Frontal cortex (tissue), 4 donors: ENCODE measurements at places on chromosomes 5 and 9.

- DNase-seq: no peak
Measured at GRCh38 chr9:7103771-7104170, 346.0 kb downstream of the KDM4C start.

DNA sequence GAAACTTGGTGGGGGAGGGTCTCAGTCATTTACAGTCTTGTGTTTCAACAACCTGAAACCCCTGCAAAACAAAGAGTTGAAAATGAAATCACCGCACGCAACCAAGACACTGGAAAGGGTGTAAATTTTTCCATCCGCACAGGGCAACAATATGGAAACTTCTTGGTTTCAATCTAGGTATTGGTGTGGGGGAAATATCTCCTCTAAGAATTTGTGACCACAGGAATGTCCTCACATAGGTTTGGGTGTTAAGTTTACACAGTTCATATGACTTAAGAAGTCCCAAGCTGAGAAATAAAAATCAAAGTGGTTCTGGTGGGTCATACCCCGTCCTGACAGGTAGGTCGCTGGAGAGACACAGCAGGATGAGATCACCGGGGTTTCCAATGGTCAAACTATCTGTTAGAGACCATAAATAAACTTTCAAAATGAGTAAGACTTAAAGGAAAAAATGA is 51.9 kb upstream of the PIP5K1B start:
- DNase-seq: no peak

DNA sequence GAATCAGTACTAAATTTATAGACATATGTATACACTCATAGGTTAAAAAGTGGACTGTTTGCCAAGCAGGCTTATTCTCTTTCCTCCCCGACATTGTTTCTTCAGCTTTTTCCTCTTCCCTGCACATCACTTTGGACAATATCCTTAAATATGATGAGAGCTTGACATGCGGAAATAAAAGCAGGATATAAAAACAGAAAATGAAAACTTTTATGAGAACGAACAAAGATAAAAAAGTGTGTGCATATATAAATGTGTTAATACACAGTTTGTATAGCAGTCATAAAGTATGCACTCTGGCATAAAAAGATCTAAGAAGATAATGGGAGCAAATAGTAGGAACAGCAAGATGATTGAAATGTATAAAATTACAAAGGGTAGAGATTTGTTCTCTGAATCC is 86.4 kb upstream of the IFNE start:
- DNase-seq: no peak

GRCh38 chr9:4590430-4591122 is 71.5 kb upstream of the PLPP6 start:
- no peak for DNase-seq

DNA sequence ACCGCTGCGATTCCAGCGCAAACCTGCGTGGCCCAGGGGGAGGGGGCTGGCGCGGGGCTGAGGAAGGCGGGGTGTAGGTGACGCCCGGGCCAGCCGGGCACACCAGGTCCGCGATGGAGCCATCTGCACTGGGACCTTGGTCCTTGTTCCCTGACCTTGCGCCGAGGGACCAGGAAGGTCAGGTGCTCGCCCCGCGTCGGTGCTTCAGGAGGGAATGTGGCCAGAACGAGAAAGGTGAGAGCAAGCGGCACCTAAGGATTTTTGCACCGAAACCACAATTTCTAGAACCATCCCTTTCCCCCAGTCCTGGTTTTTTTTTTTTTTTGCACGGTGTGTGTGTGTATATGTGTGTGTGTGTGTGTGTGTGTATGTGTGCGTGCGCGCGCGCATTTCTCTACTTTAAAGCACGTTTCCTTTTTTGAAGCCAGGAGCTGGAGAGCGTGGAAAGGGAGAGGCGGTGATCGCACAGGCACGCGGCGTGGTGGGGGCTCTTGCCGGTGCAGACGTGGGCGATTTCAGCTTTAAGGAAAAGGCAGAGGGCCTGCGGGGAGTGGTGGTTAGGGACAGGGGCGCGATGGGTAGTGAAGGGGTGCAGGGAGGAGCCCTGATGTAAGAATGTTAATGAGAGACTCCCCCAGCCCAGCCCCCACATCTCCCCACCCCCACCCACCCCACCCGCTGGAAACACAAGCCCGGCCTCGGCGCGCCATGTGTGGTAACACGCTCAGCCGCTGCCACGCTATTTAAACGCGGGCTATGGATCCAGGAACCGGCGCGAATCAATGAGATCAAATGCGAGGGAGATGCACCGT is at the start of gene NPR3:
Gene NPR3, plus strand, starts transcription at position 772 of the 812 bp plus-strand sequence. CDS start 456 bp downstream, outside the sequence.
- DNase-seq: peak; percentile 24

DNA sequence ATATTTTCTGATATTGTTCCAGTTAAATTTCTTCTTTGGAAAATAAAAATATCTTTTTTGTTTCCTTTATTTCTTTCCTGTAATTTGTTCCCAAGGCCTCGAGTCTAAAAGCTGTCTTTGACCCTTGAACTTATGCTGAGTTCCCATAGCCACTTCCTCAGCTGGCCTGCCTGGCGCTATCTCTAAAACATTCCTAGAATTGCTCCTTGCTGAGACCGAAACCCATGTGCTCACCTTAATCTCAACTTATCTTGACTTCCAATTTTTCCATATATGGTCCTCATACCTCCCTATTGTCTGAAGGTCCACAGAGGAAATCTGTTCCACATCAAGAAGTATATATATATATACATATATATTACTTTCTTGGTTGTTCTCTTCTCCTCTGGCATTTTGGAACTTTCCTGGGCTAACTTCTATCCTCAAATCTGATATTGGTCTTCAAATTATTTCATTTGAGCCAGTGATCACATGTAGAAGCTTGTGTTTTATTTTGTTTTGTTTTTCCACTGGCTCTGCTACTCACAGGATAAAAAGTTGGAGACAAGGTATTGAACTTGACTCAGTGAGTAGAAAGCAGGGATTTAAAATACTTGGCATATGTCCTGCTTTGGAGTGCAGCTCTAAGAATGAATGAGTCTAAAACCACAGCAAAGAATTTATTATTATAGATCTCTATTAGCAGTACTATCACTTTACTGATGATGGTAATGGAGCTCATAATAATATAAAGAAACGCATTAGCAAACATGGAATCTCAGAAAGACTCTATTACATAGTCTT is 45.2 kb downstream of the ENC1 start:
- DNase-seq: no peak

- no peak for DNase-seq
Measured at GRCh38 chr5:119828541-119828940, 199.2 kb downstream of the FAM170A start.

- DNase-seq: no peak
Measured at GRCh38 chr5:148911386-148911785, 85.0 kb downstream of the ADRB2 start.

- no peak for DNase-seq
Measured at GRCh38 chr5:104241046-104241445, 678.5 kb upstream of the NUDT12 start.

DNA sequence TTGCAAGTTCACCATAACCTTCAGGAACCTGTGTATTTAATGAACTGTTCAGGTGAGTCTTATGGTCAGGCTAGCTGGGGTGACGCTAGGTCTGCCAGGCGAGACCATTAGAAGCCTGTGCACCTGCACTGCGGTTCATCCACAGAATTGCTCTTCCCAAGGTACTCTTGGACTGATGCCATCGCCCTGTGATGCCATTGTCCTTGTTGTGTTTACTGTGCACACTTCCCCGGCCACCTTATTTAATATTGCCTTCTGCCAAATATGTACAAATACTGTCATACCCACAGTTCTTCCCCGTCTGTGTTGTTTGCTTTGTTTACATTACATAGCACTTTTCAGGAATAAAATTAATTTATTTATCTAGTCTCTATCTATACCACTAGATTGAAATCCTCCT is 66.3 kb downstream of the RCL1 start:
- no peak for DNase-seq

GRCh38 chr5:171946000-171946781 is 60.2 kb downstream of the FBXW11 start:
- no peak for DNase-seq

DNA sequence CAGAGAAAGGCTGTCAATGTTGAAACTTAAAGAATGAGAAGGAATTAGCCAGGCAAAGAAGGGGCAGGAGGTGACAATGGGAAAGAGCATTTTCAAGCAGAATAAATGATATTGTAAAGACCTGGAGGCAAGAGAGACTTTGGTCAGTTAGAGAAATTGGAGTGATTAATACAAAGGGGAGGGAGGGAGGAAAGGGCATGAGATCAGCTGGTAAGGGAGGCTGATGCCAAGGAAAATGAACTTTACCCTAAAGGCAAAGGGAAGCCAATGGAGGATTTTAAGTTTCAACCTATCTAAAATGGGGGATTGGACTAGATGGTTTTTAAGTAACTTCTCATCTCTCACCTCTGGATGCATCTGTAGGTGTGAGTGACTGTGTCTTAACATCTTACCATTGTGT is 23.3 kb downstream of the C5 start:
- no peak for DNase-seq

GRCh38 chr5:30890377-30890776 is 303.1 kb upstream of the CDH6 start:
- no peak for DNase-seq

DNA sequence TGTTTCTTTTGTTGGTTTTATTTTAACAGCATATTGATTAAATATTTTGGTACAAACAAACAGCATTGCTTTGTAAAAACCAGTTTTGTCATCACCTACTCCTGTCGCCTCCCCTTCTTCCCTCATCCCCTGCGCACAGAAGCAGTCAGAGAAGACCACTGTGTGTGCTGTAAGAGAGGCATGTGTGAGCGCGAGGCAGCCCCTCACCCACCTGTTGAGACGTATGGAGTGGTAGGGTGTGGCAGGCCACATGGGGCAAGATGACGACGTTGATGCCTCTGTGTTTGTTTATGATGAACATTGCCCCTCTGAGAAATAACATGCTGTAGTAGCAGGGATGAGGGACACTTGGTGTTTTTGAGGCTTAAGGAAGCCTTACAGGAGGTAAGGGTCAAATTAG is 71.3 kb downstream of the GPR21 start:
- no peak for DNase-seq

- DNase-seq: no peak
Measured at GRCh38 chr5:169577951-169578350, 5.6 kb upstream of the SPDL1 start.

GRCh38 chr9:92864152-92864551 is 13.7 kb downstream of the ZNF484 start:
- no peak for DNase-seq

- DNase-seq: no peak
Measured at GRCh38 chr9:110537841-110538646, 41.5 kb downstream of the SVEP1 start.

- DNase-seq: no peak
Measured at GRCh38 chr5:133396814-133397213, 215.5 kb downstream of the FSTL4 start.

- no peak for DNase-seq
Measured at GRCh38 chr5:38257308-38258041, 884 bp upstream of the EGFLAM start.

GRCh38 chr5:135024956-135025729 is 8.9 kb downstream of the PITX1 start:
- peak; percentile 11 for DNase-seq

- DNase-seq: no peak
Measured at GRCh38 chr9:5580650-5581049, 48.3 kb upstream of the RIC1 start.

GRCh38 chr5:7010591-7010990 is 297.4 kb downstream of the TENT4A start:
- no peak for DNase-seq

DNA sequence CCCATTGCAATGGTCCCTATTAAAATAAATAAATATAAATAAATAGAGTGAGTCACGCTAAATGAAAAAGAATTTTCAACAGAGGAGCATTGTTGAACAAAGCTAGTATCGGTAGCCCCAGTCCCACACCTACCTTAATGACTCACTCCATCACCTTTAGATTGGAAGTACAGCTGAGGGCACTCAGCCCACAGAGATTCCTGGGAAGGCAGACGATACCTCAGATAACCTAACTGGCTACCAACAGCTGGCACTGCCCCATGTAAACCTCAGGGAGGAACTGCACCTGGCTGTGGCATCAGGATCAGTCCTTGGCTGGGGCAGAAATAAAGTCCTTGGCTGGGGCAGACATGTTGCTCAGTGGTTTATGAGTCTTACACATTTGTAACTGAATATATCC is 49.3 kb downstream of the SPRY4 start:
- no peak for DNase-seq

GRCh38 chr9:17528859-17529258 is 50.0 kb upstream of the SH3GL2 start:
- no peak for DNase-seq

DNA sequence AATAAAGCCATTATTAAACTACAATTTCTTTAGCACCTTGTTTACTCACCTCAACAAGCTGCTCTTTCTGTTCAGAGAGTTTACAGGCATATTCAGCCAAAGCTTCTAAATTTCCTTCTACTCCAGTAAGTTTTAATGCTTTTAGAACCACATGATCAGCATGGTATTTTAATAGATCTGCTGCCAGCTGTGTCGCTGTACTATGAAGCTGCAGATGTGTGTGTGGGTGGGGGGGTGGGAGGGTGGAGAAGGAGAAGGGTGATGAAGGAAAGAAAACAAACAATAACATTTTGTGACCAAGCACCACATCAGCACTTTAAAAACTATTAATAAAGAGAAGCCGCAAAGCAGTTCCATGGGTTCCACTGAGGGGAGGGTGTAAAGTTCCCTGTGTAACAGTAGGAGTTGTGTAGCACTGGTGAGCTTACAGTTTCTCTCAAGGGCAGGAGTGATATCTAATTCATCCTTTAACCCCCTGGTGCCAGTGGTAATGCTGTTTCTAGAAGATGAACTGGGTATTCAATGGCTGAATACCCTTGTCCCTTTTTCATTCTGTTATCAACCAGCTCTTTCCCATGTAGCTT is 38.5 kb downstream of the ABITRAM start:
- no peak for DNase-seq

DNA sequence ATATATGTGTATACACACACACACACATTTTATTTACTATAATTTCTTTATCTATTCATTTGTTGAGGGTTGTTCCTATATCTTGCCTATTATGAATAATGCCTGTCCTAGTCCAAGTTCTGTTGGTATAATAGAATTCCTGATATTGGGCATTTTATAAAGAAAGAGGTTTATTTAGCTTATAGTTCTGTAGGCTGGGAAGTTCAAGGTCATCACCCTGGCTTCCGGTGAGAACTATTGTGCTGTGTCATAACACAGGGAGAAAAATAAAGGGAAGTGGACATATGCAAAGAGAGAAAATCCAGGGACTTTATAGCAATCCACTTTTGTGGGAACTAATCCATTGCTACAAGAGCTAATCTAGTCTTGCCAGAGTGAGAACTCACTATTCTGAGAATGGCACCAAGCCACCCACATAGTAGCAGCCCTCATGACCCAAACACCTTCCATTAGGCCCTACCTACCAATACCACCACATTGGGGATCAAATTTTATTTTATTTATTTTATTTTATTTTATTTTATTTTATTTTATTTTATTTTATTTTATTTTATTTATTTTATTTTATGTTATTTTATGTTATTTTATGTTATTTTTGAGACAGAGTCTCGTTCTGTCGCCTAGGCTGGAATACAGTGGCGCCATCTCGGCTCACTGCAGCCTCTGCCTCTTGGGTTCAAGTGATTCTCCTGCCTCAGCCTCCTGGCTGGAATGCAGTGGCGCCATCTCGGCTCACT is 74.7 kb downstream of the FER start:
- DNase-seq: no peak

GRCh38 chr9:129724456-129725190 is 28.2 kb downstream of the PTGES start:
- no peak for DNase-seq

GRCh38 chr9:133892193-133892920 is 99.8 kb downstream of the VAV2 start:
- DNase-seq: no peak

- DNase-seq: no peak
Measured at GRCh38 chr5:173974688-173975239, 14.2 kb upstream of the C5orf47 start.
